ENCODE measurements at places on chromosomes 2 and 18.

DNA sequence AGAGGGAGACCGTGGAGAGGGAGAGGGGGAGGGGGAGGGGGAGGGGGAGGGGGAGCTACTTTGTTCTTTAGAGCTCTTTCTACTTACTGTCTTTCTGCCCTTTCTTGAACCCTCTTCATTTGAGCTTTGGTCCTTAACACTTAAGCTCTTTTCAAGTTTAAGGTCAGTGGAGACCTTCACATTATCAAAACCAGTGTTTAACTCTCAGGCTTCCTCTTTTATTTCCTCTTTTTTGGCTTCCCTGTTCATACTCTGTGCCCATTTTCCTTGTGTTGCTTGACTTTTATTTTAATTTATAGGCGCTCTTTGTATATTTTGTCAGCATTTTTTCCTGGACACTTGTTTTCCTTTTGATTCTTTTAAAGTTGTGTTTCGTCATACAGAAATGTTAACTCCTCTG is 37.1 kb downstream of the ACSL3 start:
- no peak for DNase-seq

GRCh38 chr18:61991201-61991600 is 98.4 kb upstream of the RNF152 start:
- DNase-seq = no peak

GRCh38 chr2:230901006-230901405 is 24.0 kb downstream of the GPR55 start:
- no peak for DNase-seq

- DNase-seq = peak; percentile 60
Measured at GRCh38 chr18:31741097-31741735, 19.5 kb downstream of the SLC25A52 start.

DNA sequence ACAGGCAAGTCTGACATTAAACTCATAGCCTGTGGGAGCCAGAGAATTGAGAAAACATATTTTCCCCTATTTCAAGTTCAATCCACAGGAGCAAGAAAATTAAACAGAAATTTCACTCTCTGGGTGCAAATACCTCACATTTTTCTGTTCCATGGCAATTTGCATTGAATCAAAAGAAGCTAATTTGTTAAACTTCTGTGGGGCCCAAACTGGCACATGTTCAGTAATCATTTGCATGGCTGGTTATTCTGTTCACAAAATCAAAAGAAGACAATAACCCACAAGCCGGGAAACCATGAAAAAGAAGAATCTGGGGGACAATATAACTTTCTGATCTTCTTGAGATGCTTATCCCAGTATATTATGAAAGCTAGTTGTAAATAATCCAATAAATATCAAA is 363.1 kb downstream of the LRP1B start:
- DNase-seq = no peak

GRCh38 chr2:234191819-234192407 is 141.4 kb downstream of the SPP2 start:
- DNase-seq = no peak

GRCh38 chr18:35334212-35334611 is 10.0 kb downstream of the ZNF24 start:
- DNase-seq = no peak

DNA sequence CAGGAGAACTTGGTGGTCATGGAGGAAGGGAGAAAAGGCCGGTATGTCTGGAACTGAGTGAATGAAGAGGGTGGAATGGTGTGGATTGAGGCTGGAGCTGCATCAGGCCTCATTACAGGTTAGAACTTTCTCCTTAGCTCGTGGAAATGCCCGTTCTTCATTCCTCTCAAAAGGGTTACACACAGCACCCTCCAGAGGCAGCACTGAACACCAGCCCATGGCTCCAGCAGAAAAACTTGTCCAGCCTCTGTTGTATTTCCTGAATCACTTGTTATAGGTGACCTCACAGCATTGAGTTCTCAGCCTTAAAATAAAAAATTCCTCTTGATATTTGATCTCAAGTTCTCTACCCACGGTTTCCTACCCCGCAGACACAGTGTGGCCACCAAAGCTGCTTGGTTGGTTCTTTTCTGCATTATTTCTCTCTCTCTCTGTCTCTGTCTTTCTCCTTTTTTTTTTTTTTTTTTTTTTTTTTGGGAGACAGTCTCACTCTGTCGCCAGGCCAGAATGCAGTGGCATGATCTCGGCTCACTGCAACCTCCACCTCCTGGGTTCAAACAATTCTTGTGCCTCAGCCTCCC is 89.6 kb downstream of the ITGB1BP1 start:
- DNase-seq = no peak

DNA sequence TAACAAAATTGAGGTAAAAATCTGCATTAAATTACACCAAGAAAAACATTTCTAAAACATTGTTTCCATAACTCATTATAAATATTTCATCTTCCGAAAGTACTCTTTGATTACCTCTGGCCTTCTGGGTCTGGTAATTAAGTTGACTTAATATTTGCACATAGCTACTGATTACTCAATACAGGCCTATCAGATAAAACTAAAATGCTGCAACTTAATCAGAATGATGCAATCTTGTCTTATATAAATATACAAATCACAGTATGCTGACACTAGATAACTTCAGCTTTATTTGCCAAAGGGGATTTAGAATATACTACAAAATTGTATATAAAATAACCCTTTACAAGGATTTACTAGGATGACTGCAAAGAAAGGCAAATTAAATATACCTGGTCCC is 49.3 kb downstream of the SLC35F5 start:
- DNase-seq = no peak

DNA sequence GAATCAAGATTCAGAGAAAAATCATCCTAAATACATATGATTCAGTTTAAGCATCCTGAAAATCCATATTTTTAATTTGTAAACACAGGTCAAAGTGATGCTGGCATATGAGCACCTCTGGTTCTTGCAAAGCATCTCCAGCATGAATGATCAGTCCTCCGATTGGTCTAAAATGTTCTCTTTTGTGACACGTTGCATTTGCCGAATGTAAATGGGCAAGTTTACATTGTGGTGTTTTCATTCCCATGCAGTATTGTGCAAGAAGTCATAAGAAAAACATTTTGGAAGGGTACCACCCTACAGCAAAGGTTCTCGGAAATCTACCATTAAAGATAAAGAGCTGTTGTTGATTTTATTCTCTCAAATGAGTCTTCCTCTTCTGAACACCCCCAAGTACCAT is 108.0 kb upstream of the UNC80 start:
- no peak for DNase-seq

All from CD4-positive, alpha-beta T cell treated with Interleukin-1 beta for 1 hour (primary cell).